Chondrocyte (in vitro differentiated cells): ENCODE measurements at places on chromosomes 5 and 9. TPM values are rescaled to one million over a fixed set of nuclear protein-coding genes. Genes with fewer than 3 reads are reported as not detected.

- DNase-seq: no peak
- no peaks in the 10 kb centered on the region for H3K27me3 ChIP-seq
- H3K27ac ChIP-seq: peak overlapping the region; percentile 53
- H3K4me1 ChIP-seq: peaks cover 67% of the 10 kb centered on the region
- H3K4me3 ChIP-seq: no peak overlapping the region
Measured at GRCh38 chr5:16461026-16461425, 4.6 kb downstream of the ZNF622 start.

The BARHL1 gene
- not detected in 3 replicates for total RNA-seq

DNA sequence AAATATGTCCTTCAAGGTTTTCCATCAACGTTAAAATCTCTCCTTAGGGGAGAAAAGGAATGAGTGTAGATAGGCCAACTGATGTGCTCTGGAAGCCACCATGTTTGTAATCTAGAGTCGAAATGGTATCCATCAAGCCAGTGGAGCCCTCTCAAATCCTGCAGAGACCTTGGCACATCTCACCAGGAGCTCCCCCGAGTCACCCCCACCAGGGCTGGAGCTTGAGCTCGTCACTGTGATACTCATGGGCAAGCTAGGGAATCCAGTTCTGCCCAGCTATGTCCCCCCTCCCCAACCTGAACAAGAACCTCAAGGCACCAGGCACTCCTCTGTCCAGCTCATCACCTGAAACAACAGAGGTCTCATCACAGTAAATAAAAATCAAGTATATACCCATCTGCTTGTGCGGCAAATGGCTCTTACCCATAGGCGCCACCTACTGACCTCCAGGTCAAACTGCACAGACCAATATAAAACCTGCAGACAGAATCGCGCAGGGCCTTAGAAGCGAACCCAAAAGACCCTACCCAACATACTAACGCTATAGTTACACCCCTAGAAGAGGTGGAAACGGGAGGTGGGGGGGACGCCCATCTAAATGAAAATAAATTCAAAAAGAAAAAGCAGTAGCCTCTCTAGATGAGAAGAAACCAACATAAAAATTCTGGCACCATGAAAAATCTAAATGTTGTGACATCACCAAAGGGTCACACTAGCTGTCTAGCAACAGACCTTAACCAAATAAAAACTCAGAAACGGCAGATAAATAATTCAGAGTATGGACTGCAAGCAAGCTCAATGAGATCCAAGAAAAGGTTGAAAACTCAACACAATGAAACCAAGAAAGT lies 75.0 kb downstream of the TTC39B start:
- peak overlapping the region; percentile 52 for H3K27ac ChIP-seq
- H3K36me3 ChIP-seq: peaks cover 13% of the 10 kb centered on the region
- no peaks in the 10 kb centered on the region for H3K27me3 ChIP-seq
- no peak overlapping the region for H3K4me3 ChIP-seq
- no peak for DNase-seq
- peaks cover 35% of the 10 kb centered on the region for H3K4me1 ChIP-seq

The PAIP1 gene
- 82.3 to 105 TPM (median 104 TPM) in 3 replicates for total RNA-seq

- no peak overlapping the region for H3K27ac ChIP-seq
- DNase-seq: no peak
- H3K4me3 ChIP-seq: no peak overlapping the region
- H3K36me3 ChIP-seq: peaks cover 2% of the 10 kb centered on the region
- H3K27me3 ChIP-seq: no peaks in the 10 kb centered on the region
Measured at GRCh38 chr5:145360936-145361335, 474.2 kb downstream of the PRELID2 start.

DNA sequence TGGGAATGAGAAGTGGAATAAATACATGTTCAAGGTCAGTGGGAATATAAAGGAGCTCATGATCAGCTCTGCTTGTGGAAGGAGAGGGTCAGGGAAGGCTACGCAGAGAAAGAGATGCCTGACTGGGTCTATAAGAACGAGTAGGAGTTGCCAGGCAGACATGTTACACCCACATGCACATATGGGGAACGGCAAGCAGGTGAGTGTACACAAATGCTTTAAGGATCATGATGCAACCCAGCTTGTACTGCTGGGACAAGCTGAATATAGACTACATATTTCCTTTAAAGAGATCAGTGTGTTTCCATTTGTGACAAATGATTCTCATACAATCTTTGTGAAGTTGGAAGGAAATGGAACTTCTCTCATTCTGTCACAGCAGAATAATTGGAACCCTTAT lies 141.7 kb downstream of the SPOCK1 start:
- H3K27me3 ChIP-seq: peaks cover 17% of the 10 kb centered on the region
- H3K4me3 ChIP-seq: no peak overlapping the region
- DNase-seq: no peak
- H3K36me3 ChIP-seq: no peaks in the 10 kb centered on the region
